ENCODE measurements at places on chromosomes 7 and 10.
A peak's percentile ranks its signal among the peaks of the same experiment; 100 is the strongest.

DNA sequence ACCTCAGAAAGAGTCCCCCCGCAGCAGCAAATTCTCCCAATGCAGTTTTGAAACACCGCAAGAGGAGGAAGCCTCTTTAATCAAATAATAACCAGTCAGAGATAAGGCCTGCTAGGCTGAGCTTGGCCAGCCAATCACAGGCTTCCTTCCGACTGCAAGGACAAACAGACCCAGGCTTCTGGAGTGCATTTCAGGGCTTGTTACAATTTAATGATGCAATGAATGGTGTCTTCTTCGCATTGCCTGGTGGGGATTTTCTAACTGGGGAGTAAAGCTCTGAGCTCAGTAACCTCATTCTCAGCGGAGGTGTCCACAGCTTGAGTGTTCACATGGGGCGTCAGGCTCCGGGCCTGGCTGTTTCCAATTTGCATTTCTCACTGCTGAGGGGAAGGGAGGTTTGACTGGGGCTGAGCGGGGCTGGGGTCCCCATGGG lies 31.8 kb upstream of the GPAM start:
- DNase-seq, result no peak

DNA sequence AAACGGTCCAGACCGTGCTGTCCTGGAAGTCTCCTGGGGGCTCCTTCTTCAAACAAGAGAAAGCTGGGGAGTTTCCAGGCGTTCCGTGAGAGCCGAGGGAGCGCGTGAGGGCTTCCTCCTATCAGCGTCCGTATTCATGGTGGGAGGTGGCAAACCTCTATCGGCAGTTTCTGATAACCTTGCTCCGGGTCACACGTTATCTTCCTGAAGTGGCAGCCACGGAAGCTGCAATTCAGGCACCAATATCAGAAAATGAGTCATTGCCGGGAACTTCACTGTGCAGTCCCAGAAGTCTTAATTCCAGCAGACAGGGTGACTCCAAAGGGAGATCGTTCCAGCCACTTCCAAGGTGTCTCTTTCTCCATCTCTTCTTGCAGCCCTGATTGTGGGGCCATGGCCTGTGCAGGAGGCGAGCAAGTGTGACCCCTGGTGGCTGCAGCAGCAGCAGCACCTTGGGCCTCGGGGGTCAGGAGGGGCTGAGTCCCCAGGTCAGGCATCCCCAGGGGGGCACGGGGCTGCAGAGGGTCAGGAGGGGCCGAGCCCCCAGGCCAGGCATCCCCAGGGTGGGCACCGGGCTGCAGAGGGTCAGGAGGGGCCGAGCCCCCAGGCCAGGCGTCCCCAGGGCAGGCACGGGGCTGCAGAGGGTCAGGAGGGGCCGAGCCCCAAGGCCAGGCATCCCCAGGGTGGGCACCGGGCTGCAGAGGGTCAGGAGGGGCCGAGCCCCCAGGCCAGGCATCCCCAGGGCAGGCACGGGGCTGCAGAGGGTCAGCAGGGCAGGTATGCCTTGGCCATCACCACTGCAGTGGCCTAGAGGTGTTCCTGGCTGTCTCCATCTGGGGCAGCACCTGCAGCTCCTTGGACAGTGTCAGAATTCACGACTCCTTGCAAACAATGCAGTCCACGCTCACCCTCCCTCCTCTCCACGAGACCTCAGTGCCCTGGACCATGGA lies 538.7 kb downstream of the DNAJB6 start:
- DNase-seq, result peak; percentile 38

DNA sequence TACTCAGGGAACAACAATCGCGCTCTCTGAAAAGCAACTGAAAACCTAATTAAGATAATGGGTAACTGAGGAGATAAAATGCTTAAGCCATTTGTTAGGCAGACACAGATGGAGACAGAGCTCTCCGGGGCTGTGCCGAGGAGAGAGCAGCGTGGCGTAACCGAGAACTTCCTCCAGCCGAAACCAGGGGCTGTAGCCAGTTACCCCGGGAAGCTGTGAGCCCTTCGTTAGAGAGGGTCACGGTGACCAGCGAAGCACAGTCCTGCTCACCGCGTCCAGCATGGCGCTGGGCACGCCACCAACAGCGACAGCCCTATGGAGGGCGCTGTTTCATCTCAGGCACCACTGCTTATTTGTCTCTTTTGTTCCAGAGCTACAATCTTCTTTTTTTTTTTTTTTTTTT lies 16.1 kb downstream of the PAPOLB start:
- peak; percentile 77 for DNase-seq

- DNase-seq, result no peak
Observed at GRCh38 chr10:35554461-35555056, 50.6 kb upstream of the GJD4 start.

- peak; percentile 93 for DNase-seq
Observed at GRCh38 chr7:101882005-101882421, 64.6 kb downstream of the CUX1 start.

DNA sequence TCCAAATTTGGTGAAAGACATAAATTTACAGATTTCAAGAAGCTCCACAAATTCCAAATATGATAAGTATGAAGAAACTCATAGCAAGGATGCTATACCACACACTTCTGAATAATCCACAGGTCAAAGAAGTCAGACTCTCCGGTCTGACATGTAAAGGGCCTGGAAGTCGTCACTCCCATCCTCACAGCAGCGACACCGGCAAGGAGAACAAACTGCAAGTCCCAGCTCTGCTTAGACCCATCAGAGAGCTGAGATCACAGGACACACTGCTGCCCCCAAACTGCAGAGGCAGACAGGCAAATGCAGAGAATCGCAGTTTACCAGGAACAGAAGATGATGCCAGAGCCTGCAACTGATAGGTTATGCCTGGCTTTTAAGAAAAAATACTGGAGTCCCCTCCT lies 62.0 kb downstream of the AMZ1 start:
- DNase-seq, result no peak

Measured in Daoy (cell line).